ENCODE measurements at places on chromosomes 16 and 17.
A peak's percentile ranks its signal among the peaks of the same experiment; 100 is the strongest.

- DNase-seq, result peak; percentile 51
Observed at GRCh38 chr17:8126491-8127066, 2.7 kb upstream of the HES7 start.

- no peak for DNase-seq
Observed at GRCh38 chr16:49058382-49058781, 223.3 kb downstream of the CBLN1 start.

GRCh38 chr17:43803758-43804157 is 23.5 kb downstream of the CFAP97D1 start:
- DNase-seq, result no peak

DNA sequence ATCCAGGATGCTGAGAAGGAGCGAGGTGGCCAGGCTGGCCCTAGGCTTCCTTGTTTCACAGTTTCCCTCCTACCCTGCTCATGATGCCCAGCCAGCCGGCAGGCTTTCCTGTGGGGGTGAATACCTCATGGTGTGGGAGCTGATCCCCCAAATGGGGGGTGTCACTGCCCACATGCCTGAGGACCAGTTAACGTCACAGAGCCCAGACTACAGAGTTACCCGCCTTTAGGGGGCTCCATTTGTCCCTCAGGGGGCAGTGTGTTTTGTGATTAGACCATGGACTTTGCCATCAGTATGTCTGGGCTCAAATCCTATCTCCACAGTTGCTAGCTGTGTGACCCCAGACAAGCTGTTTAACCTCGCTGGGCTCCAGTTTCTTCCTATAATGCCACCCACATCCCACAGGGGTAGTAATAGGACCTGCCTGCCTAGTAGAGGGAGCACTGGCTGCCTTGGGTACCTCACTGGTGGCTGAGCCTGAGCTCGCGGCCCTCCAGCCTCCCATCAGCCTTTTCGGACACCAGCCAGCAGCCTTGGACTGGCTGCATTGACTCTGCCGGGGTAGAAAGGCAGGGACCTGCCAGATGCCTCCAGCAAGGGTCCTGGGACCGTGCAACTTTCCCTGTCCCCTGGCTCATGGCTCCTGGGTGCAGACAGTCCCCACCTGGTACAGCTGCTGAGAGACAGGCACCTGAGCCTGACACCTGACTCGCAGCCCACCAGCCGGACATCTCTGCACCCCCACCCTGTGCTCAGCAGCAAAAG is 87.5 kb upstream of the GSE1 start:
- peak; percentile 21 for DNase-seq

DNA sequence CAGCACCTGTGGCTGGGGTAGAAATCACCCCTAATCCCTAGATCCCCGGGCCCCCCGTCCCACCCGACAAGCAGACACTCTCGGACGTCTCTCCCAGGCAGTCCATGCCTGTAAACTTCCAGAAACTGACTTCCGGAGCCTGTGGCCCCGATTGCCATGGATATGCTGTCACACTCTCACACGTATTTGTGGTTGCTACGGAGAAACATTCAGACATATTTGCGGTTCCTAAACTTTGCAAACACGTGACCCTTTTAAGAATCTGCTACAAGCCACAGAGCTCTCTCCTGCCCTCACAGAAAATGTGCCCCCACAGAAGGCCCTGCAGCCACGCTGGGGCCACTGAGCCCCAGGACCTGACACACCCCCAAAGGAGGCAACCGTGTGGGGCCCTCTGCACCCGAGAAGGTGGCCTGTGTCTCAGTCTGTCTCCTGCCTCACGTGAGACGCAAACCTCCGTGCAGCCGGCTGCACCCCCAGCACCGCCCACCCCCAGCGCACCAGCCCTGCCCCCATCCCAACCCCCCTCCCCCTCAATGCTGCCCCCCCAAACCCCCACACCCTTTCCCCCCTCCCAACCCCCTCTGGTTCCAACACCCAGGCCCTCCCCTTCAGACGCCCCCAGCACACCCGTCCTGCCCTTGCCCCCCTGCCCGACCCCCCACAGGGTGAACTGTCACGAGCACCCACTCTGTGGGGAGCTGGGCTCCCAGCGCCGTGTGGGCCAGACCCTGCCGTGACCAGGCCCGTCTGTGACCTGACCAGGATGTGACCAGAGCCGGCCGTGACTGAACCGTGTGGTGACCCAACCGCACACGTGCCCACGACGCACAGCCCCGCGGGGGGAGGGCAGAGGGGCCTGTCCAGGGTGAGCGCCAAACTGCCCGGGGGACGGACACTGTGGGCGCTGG is 66.3 kb upstream of the METRNL start:
- no peak for DNase-seq

DNA sequence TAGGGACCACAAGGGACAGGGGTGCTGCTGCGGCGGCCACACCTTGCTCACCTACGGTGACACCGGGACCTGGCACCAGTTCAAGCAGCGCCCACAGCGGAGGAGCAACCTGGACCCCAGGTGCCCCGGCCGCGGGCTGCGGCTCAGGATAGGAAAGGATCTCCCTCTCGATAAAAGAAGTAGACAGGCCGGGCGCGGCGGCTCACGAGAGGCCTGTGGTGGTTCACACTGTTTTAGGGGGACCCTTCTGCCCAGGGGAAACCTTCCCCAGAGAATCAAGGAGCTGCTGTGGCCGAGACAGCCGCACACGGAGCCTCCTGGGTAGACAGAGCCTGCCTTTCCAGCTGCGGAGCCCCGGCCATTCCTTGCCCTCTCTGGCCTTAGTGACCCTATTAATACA is 17.9 kb upstream of the ATP2A3 start:
- DNase-seq, result no peak

DNA sequence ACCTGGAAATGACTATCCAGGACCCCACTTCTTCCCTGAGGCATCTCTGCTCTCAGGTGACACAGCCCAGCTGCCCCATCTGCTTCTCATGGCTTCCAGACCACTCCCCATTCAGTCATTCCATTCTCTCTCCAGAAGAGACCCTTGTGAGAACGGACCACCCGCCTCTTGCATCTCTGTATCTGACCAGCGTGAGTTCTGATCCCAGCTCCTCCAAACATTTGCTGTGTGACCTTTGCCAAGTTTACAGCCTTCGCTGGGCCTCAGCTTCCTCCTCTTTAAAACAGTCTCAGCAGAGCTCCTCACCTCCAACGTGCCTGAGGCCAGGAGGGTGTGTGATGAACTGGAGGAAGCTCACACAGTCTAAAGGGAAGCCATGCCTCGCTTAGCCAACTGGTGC is 39.6 kb downstream of the C16orf82 start:
- DNase-seq, result no peak

DNA sequence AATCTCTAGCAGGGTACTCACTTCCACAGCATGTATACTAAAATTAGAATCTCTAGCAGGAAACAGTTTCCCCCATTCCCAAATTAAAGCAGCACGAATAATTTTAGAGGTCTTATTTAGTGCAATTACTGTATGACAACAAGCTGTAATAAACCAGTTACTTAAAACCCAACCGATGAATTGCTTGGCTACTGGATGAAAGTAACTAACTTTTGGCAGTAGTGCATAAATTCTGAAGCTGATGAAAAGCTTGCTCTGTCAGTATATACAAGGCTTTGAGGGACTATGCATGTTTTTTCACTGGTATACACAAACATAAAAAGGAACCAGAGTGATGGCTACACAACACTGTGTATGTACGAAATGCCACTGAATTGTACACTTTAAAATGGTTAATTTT is 89.4 kb downstream of the CFDP1 start:
- DNase-seq, result no peak

GRCh38 chr17:16215965-16216316 is 607 bp upstream of the NCOR1 start:
- DNase-seq, result no peak

DNA sequence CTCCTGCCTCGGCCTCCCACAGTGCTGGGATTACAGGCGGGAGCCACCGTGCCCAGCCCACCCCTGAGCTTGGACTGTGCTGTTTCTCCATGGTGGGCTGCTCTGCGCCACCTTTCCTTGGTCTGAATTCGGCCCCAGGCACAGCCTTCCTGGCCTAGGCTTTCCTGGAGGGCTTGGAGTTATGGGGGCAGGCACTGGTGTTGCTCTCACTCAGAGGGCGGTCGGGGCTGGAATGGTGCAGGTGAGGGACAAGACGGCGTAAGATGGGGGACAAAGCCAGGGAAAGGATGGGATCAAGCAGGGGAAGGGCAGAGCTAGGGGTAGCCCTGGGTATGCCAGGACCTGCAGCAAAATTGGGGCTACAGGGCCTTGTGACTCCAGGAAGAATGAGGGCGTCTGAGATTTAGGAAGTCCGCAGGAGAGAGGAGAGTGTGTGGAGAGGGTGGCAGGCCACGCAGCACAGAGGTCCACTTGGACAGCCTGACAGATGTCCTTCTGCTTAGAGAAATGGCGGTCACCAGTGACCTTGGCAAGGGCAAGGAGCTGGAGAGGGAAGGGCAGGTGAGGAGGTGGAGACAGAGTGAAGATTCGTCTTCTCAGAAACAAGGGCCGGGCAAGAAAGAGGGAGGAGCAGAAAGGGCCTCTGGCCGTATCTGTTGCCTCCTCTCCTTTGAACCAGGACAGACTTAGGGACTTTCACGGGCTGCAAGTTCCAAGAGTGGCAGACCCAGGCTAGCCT is 1.6 kb upstream of the ATP6V0C start:
- DNase-seq, result no peak

- DNase-seq, result no peak
Observed at GRCh38 chr17:11589716-11590115, 8.6 kb upstream of the DNAH9 start.

DNA sequence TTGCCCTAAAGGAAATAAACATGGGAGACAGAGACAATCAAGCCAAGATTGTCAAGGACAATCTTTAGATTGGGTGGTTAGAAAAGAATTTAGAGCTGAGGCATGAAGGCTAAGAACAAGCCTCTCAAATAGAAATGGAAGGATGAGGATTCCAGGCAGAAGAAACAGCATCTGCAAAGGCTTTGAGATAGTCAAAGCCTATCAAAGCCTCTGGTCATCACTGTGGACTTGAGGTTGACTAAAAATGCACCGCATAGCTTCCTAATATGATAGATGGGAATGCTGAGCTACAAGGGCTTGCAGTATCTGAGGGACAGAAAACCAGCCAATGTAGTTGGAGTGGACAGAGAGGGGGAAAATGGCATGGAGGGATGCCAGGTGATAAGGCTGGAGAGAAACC is 109.8 kb upstream of the FAM20A start:
- DNase-seq, result no peak

DNA sequence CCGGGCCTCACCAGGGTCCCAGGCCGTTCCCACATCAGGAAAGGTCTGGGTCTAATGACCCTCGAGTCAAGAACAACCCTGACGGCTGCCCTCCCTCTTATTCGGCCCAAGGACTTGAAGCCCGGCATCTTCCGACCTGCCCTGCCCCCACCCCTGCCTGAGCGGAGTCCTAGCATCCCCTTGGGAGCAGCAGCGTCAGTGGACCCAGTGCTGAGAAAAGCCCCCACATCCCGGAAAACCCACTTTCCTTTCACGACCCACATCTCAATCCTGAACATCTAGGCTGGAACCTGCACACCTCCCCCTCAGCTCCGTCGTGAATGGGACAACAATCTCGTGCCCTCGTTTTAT is 769 bp downstream of the TMEM88 start:
- no peak for DNase-seq

GRCh38 chr17:69423450-69423849 is 9.0 kb downstream of the MAP2K6 start:
- no peak for DNase-seq

DNA sequence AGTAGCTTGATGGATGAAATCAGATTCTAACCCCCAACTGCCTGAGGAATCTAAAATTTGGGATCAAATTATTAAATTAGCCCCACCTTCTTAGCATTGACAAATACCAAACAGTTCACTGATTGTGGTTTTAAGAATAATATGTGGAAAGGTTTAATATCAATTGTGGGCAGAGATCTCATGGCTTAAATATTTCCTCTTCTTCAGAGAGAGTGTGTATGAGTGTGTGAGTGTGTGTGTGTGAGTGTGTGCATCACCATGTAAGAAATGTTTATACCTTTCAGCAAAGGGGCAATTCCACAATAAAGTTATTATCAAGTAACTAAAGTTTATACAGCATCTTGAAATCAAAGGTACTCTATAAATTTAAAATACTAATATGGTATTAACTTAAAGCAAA is 3.2 kb downstream of the SMURF2 start:
- DNase-seq, result no peak

DNA sequence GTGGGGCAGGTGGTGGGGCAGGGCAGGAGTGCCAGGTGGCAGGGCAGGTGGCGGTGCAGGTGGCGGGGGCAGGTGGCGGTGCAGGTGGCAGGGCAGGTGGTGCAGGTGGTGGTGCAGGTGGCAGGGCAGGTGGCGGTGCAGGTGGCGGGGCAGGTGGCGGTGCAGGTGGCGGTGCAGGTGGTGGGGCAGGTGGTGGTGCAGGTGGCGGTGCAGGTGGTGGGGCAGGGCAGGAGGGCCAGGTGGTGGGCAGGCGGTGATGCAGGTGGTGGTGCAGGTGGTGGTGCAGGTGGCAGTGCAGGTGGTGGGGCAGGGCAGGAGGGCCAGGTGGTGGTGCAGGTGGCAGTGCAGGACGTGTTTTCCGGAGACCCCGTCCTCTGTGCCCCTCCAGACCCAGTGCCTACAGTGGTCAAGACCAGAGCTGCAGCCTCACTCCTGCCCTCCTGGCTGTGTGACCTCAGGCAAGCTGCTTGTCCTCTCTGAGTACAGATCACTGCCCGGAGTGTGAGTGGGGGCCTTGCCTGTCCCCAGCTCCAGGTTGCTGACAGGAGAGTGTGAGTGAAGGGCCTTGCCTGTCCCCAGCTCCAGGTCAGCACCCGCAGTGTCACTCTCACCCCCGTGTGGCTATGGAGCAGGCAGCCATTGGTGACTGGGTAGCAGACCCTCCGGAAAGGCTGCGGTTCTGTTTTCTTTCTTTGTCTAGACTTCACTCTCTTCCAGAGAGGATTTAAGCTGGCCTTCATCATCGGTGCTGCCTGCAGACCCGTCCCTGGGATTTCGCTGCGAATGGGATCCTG is 16.1 kb upstream of the NPTX1 start:
- no peak for DNase-seq
